ENCODE measurements at places on chromosomes 6 and 20.

- DNase-seq, result no peak
Measured at GRCh38 chr6:140979642-140980091, 1153.1 kb upstream of the GJE1 start.

DNA sequence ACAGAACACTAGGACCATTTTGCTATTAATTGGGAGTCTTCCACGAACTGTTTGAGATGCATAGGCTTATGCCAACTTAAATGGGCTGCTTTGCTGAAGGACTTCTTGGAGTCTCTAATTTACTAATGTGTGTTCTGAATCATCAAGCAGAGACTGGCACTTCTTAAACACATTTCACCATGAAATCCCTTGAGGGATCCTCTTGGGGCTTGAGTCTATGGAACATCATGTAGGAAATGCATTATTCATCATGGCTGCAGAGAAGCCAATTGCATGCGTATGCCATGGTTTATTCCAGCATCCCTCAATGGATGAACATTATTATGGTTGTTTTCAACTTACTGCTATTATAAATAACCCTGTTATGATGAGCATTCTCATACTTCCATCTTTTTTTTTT is 73.4 kb downstream of the FGD2 start:
- no peak for DNase-seq

DNA sequence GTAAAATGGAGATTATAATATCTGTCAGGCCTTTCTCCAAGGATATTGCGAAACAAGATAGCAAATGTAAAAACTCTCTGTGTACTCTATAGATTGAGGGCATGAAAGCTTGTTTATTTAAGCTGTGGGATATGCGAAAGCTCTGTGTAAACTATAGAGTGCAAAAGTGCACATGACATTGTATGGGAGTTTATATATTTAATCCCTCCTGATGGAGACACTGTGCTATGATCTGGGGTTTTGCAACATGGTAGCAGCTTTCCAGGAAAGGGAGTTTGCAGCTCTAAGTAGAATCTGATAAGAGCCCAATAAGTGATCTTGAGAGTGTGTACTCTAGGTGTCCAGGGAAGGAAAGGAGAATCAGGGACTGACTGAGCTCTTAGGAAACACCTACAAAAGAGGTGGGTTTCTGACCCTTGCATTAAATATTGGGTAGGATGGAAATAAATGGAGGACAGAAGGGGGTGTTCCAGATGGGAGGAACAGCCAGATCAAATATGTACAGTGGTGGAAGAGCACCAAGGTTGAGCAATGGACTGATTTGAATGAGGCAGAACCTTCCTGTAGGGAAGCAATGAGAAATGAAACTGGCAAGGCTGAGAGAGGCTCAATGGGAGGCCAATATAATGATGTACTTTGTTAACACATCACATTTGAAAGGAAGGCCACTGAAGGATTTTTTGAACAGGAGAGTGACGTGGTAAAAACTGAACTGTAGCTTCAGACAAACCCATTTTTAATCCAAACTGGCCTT is 450.1 kb downstream of the GJA1 start:
- no peak for DNase-seq

DNA sequence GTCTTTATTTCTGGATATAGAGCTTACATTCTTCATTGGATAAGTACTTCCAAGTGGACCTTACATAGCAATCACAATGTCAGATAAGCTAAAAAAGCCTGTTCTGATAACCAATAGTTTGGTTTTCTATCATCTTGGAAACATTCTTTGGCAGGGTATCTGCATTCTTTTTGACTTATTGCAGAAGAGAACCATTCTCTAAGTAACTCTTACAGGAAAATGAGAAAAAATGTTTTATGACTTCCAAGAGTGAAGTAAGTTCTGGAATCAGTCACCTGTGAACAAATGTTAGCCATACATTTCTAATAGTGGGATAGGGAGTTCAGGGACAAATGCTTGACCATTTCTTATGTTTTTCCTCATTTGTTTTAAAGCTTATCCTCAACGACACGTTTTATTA is 564.0 kb downstream of the CD109 start:
- DNase-seq, result no peak

GRCh38 chr6:69696273-69696672 is 100.5 kb downstream of the LMBRD1 start:
- DNase-seq, result no peak

- no peak for DNase-seq
Measured at GRCh38 chr6:140579918-140580317, 1205.5 kb upstream of the CITED2 start.

GRCh38 chr20:38084425-38084951 is 50.9 kb downstream of the RPRD1B start:
- DNase-seq, result no peak

All from CD4-positive, alpha-beta T cell (primary cell).